ENCODE measurements at places on chromosomes 2 and 18.

DNA sequence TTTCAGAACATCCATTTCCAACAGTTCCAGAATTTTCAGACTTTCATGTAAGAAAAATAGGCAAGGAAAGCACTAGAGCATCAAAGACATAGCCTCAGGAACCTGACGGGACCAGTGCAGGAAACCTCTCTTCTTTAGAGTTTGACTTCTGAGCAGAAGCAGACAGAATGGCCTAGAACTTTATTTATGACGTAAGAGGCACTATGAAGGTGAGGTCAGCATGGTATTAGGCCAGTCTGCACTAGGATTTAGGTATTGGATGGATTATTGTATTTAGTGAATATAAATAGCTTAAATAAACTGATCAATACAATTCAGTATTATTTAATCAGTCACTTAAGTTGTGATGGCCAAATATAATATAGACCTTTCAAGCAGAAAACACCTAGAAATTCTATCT, 117.6 kb downstream of the CYRIA start:
- no peak for DNase-seq

DNA sequence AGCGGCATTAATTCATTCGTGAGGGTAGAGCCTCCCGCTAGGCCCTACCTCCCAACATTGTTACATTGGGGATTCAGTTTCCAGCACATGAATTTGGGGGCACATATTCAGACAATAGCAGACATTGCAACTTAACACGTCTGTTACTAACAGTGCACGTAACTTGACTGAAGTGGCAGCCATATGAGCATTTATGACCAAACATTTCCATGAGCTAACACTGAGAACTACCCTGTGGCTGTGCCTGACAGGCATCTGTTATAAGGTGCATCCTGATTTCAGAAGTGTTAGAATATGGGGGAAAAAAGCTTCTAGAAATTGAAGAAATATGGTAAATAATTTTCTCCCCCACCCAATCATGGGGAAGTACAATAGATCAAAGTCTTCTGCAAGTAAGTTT, 24.5 kb downstream of the MALT1 start:
- DNase-seq, result no peak

- DNase-seq, result no peak
Observed at GRCh38 chr2:199543606-199544172, 86.0 kb upstream of the SATB2 start.

GRCh38 chr2:212052412-212053159, 486.0 kb downstream of the ERBB4 start:
- DNase-seq, result no peak

DNA sequence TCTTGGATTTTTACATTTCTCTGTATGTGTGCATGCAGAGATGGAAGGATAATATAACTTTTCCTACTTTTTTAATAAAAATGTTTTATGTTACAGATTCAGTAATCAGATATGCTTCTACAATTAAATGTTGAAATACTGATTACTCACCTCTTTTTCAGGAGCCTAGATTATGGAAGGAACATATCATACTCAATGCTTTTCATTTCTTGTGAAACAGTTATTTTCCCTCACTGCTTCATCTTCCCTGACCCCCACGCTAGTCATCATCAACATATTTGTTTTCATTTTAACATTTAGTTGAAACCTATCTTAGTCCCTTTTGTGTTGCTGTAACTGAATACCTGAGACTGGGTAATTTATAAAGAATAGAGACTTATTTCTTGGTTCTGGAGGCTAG, 190.7 kb downstream of the WDR7 start:
- DNase-seq, result no peak

DNA sequence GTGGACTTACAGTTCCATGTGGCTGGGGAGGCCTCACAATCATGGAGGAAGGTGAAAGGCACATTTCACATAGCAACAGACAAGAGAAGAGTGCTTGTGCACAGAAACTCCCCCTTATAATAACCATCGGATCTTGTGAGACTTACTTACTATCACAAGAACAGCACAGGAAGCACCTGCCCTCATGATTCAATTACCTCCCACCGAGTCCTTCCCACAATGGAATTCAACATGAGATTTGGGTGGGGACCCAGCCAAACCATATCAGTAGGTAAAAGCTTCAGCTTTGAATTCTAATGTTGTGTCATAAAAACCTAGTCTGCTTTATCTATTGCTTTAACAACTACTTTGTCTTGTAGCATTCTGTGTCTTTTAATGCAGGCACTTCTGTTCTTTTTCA, 140.4 kb upstream of the PIK3C3 start:
- no peak for DNase-seq

GRCh38 chr18:36412778-36413177, 115.3 kb downstream of the FHOD3 start:
- DNase-seq, result no peak

- DNase-seq, result no peak
Observed at GRCh38 chr2:173271825-173272224, 82.8 kb upstream of the CDCA7 start.

DNA sequence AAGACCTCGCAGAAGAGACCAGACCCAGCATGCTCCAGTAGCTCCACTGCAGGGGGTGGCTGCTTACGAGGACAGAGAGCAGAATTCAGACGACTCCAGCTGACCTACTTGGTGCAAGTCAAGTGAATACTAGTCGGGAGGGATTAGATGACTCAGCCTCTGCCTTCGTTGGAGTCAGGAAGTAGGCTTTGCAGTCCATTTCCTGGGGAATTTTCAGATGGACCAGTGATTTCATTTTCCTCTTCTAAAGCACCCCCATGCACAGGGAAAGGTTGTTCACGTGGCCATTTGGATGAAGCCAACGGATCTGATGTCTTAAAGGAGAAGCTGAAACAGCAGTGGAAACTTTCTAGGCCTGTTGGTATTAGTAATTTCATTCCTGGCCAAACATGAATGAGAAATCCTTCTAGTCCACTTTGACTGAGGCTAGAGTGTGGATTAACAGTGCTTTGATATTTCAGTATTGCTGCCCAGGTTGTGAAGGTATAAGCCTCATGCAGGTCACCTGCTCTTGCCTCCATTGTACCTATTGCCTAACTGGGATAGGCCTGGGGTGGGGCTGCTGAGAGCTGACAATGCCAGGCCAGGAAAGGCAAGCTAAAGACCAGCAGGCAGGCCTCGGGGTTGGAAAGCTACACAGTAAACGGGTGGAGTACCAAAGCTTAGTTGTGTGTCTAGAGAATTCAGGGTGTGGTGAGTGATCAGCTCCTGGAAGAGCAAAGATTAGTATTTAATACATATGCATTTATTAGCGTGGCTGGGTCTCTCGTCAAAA, 117.6 kb upstream of the FOSL2 start:
- DNase-seq, result no peak

DNA sequence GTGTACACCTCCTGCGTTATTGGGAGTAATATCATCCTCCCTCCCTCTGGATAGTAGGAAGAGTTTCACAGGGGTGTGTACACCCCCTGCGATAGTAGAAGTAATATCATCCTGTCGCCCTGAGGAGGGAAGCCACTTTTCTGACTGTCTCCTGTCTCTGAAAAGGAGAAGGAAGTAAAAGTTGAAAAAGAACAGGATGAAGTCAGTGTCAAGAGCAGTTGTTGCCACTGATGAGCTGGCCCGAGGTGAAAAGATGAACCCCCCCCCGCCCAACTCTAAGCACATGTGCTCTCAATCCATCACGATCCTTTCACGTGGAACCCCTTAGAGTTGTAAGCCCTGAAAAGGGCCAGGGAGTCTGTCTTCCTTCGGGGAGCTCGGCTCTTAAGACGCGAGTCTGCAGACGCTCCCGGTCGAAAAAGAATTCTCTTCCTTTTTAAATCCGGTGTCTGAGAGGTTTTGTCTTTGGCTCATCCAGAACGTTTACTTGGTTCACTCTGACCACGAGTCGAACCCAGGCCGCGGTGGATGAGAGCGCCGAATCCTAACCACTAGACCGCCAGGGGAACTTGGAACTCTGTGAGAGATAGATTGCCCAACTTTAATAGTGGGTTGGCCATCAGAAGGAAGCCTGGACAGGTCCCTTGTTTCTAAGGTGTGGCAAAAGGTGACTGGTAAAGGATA, 22.4 kb upstream of the NAGK start:
- DNase-seq, result no peak

- DNase-seq, result no peak
Observed at GRCh38 chr2:120654381-120655134, 81.1 kb upstream of the GLI2 start.

- DNase-seq, result no peak
Observed at GRCh38 chr2:167607211-167607610, 640.2 kb downstream of the STK39 start.

GRCh38 chr2:47056868-47057686, 98.0 kb downstream of the STPG4 start:
- no peak for DNase-seq

DNA sequence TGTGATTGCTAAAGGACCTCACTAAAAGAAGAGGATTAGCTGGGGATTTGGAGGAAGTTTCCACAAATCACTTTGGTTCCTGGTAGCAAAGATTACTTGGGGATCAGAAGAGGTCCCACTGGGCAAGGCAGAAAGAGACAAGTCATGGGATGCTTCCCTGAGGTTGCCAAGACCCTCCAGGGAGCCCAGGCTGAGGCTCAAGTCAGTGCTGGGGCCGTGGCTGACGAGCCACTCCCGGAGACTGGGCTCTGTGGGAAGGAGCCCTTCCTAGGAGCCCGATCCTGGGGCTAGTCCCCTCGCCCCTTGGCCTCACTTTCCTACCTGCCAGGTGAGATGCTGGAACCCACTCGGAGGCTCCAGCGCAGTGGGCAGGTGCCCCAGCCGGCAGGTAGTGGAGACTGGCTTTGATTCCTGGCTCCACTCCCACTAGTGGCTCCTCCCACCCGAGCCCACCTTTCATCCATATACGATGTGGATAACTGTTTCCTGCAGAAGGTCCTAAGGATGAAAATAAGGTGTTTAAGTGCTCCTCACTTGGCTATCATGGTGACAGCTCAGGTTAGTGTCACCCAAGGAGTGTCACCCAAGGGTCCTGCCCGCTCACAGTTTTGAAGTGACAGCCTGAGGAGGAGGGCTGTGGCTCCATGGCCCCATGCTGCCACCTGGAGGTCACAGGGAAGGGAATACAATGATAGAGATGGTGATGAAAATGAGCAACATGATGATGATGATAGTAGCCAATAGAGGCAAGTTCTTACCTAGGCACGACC, 100.5 kb downstream of the CAPN13 start:
- DNase-seq, result peak; percentile 42

DNA sequence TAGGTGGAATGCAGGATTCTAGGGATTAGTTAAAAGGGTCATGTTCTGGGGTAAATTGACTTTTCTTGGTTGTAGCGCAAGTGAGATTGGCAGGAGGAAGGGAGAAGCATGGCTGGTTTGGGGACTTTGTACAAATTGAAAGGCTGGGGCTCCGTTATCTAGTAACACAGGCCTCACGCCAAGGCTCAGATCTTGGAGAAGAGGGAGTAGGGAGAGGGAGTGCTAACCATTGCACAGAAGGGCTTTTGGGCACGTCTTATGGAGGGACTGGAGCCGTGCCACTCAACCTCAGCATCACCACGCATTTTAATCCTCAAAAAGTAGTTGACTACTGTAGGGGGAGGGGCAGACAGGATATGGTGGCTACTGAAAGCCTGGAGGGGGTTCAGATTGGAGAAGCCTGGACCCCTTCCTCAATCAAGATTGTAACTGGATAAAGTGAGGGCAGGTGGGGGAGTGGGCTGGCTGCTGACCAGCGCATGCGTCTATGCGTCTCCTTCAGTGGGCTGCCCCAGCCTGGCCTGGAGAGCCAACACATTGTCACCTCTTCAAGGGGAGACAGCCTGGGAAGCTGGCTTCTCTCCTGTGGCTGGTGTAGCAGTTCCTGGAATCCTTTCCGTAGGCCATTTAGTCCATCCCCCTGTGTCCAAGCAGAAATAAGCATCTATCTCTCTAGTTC, 14.3 kb downstream of the IGFBP5 start:
- DNase-seq, result no peak

DNA sequence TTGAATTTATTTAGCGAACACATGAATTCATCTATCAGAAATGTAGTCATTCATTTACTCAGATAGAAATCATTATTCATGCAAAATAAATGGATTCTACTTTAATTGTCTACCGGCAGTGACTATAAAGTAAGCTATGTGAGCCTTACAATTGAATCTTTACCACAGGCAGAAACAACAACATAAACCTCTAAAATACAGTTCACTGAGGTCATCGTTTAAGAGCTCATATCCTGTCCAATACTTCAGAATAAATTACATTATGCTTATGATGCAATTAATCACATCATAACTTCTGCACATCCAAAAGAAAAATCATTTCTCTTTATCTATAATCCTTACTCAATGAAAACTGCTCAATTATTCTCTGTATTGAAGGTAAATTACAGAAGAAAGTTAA, 244.7 kb downstream of the HNMT start:
- no peak for DNase-seq

DNA sequence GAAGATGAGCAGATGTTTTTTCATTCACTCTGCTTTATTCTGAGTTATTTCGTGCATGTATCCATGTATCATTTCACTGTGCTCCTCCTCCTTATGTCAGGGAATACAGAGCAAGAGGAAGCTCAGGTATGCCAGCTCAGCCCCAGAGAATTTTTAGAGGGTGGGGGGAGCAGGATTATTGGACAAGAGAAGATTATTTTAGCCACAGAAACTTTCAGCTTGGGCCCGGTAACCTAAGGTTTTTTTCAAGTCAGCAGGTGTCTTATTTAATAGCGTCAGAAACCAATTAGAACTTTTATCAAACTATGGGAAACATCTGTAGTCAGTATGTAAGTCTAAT, 232.9 kb upstream of the SIX3 start:
- DNase-seq, result no peak

- DNase-seq, result no peak
Observed at GRCh38 chr2:26514045-26514444, 36.1 kb upstream of the OTOF start.
